Right renal cortex interstitium (tissue), 3 donors: ENCODE measurements at places on chromosomes 1 and 21. TPM values are rescaled to one million over a fixed set of nuclear protein-coding genes. Genes with fewer than 3 reads are reported as not detected.

DNA sequence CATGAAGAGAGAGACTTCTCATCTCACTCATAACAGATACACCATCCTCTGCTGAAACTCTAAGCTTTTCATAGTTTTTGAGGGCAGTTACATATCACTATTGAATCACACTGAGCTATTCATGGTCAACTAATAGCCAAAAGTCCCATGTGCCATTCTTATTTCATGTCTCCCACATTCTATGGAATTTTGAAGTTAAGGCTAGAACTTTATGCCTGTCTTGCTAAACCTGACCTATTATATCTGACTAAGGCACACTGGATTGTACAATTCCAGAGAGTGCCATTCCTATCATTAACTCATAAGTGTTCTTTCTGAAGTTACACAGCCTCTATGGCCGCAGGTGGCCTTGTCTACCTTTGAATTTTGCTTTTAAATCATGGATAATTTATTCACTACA lies 254.3 kb downstream of the PTPRC start:
- DNase-seq = no peak

DNA sequence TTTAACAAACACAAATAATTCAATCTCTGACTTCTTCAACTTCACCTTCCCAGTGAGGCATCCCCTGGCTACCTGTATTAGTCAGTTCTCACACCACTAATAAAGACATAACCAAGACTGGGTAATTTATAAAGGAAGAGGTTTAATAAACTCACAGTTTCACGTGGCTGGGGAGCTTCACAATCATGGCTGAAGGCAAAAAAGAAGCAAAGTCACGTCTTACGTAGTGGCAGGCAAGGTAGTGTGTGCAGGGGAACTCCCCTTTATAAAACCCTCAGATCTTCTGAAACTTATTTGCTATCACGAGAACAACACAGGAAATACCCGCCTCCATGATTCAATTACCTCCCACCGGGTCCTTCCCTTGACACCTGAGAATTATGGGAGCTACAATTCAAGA lies 478.5 kb downstream of the ADGRL2 start:
- DNase-seq = no peak

- peak; percentile 61 for DNase-seq
Observed at GRCh38 chr1:16498573-16499413, 15.3 kb downstream of the RNU1-1 start.

- DNase-seq = no peak
Observed at GRCh38 chr1:76379506-76379905, 305.0 kb downstream of the ST6GALNAC3 start.

DNA sequence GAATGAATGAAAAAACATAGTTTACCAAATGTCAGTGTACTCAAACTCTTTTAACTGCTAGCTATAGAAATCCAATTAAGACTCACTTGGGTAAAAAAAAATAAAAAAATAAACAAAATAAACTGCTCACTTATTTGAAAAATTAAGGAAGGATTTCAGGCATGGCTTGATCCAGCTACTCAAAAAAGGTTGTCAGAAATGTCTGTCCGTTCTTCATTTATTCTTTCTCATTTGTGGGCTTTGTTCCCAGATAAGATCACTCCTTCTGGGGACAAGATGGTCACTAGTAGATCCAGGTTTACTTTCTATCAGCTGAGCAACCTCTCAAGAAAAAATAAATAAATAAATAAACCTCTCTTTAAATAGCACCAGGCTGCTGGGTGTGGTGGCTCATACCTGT lies 26.1 kb upstream of the PAXBP1 start:
- no peak for DNase-seq

Gene IFI44L
- 7.1 TPM for polyA plus RNA-seq

Gene OR6K3
- 0.12 TPM for polyA plus RNA-seq

GRCh38 chr1:200150721-200151120 lies 123.2 kb downstream of the NR5A2 start:
- DNase-seq = no peak

DNA sequence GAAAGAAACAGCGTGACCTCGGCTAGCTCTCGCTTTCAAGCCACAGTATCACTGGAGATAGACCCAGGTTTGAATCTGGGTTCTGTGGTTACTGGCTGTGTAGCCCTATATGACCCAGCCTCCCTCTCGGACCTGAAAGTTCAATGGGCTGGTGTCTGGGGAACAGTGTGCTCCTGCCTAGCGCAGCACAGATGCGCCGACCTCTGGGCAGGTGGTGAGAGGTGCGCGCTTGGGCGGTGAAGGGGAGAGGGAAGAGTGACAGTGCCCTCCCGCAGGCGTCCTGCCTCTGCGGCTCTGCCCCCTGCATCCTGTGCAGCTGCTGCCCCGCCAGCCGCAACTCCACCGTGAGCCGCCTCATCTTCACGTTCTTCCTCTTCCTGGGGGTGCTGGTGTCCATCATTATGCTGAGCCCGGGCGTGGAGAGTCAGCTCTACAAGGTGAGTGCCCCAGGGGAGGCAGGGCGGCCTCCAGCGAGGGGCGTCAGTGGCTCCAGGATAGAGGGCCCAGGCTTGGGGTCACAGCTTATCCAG lies 10.5 kb downstream of the SERINC2 start:
- DNase-seq = no peak

Gene JUN
- polyA plus RNA-seq = 212 TPM

GRCh38 chr1:97314685-97315084 lies 593.1 kb downstream of the PTBP2 start:
- no peak for DNase-seq

GRCh38 chr1:29639156-29639736 lies 402.9 kb downstream of the PTPRU start:
- no peak for DNase-seq

DNA sequence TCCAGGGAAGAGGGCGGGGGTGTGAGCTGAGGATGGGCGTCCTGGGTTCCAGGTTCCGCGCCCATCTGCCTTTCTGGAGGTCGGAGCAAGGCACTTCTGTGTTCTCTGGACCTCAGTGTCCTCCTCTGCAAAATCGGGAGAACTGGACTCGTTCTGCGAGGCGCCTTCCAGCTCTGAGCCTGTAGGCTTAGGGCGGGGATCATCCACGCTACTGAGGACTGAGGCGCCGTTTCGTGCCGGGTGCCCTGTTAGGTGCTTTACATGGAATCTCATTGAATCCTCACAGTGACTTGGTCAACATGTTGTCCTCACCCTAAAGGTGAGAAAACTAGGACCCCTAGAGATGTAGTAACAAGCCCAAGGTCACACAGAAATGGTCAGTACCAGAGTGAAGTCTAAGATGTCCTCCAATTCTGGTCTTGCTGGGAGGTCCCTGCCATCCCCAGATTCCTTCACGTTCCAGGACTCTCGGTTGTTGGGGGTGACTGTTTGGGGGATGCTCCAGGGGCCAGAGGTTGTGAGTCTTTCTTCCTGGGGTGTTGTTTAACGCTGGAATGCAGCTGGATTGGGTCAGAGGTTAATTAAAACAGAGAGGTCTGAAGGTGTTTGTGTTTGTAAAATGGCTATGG lies 677 bp downstream of the PRKAA2 start:
- DNase-seq = no peak

DNA sequence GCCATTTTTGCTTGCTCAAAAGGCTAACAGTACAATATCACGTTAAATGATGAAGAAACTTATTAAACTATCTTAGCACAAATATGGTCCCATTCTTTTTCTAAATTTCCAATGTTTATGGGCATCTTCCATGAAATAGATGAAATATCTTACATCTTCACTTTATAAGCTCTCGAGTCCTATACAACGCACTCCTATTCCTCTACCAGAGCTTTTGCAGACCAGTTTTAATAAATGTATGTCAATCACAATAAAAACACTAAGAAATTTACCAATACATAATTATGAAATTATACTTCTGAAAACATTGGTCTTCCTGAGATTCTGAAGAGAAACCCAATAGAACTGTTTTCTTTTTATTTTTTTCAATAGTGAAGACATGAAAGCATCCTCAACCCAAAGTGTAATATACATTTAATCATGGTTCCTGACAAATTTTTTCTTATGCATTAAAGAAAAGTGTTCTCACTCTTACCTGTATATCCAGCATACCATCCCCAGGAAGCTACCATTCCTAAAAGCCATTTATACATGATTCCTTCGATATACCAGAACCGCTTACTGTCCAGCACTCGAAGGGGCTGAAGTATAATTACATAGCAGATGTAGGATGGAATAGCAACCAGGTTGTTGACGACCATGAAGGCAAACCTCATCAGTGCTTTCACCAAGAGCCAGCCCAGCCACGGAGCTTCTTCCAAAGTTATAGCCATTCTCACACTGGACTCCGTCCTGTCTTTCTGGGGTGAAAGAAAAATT lies 1.8 kb downstream of the LPGAT1 start:
- DNase-seq = peak; percentile 4

Gene HSF2BP
- 2.5 TPM for polyA plus RNA-seq

DNA sequence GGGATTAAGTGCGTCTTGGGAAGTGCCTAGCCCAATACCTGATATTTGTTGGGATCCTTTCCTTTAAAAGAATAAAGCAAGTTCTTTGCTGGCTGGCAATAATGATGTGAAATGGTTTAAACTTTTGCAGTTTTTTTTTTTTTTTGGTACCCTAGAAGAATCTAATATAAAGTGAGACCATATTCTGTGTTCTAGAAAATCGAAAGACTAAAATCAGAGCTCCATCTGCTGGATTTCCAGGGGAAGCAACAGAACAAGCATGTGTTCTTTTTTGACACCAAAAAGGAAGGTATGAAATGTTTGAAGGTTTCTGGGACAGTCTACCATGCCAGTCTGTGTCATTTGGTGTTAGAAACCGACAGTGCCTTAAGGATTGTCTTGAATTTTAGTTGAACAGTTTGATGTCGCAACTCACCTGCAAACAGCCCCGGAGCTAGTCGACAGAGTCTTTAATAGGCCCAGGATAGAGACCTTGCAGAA lies 6.4 kb downstream of the UTP11 start:
- DNase-seq = no peak

DNA sequence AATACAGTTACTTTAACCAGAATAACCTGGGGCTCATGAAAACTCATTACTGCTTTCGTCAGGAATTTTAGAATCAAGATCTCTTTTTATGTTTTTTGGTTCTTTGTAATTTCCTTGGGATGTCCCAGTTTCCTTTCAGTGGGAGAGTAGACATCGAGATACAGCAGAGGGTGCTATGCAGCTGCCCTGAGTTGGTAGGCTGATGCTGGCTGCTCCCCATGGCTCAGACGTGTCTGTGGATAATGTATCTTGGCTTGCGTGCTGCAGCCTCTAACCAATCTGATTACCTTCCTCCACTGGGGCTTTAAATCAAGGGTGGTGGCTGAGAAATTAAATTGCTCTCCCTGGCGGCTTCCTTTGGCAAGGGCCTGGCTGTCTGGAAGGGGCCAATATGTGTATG lies 253.7 kb downstream of the CACNA1E start:
- no peak for DNase-seq

GRCh38 chr1:58572690-58573089 lies 4.4 kb downstream of the TACSTD2 start:
- DNase-seq = no peak

DNA sequence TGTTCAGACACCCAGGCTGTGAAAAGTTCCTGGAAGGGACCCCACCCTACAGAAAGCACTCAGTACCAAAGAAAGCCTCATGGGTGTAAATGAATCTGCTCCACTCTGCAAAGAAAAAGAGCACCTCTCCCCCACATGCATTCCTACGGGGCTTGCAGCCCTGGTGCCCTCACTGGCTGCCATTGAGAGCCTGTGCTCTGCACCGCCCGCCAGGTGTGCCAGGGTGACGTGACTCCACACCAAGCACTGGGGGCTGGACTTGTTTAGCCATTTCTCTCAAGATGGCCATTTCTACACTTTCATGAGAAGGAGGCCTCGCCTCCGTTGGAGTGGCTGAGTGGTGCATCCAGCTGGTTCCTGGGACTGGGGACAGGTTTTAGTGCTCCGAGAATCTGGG lies 380.5 kb upstream of the VAMP3 start:
- DNase-seq = no peak

DNA sequence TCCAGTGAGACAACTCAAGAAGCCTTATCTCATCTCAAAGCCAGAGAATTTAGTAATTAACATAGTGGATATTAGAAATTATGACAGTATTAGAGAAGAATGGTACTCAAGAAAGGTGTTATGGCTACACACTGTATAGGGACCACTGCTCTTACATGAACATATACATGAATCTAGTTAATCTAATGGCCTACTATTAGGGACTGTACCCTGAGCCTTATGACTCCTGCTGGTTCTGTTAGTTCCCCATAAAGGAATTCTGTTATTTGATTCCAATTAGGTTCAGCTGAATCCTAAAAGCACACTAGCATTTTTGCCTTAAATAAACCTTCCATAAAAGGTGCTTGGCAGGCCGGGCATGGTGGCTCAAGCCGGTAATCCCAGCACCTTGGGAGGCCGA lies 39.7 kb downstream of the EGLN1 start:
- DNase-seq = no peak

Gene DEPDC1
- polyA plus RNA-seq = 15.7 TPM

DNA sequence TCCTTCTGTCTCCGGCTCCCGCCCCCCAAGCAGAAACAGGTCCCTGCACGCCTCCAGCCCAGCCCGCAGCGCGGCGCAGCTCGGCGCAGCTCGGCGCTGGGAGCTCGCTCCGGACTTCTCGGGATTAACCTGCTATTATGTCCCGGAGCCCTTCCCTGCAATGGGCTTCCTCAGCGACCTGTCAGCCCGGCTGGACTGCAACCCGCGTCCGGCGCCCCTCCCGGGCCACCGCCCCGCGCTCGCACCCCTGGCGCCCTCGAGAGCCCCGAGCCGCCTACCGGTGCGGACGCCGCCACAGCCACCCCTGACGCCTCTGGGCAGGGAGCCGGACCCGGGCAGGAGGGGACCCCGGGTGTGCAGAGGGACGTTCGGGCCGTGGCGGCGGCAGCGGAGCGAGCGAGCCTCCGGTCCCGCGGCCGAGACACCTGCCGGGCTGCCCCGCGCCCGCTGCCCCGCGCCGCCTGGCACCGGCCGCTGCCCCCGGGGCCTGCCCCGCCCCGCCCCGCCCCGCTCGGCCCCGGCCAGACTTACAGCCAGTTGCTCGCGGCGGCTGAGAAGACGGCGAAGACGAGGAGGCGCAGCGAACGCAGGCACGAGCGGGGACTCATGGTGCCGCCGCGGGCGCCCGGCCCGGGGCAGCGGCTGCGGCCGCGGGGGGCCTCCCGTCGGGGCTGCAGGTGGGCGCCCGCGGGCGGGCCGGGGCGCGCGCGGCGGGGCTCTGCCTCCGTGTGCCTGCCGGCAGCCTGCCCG lies 407 bp downstream of the WNT4 start:
- DNase-seq = no peak

GRCh38 chr1:30685796-30686165 lies 37.6 kb downstream of the MATN1 start:
- DNase-seq = no peak

DNA sequence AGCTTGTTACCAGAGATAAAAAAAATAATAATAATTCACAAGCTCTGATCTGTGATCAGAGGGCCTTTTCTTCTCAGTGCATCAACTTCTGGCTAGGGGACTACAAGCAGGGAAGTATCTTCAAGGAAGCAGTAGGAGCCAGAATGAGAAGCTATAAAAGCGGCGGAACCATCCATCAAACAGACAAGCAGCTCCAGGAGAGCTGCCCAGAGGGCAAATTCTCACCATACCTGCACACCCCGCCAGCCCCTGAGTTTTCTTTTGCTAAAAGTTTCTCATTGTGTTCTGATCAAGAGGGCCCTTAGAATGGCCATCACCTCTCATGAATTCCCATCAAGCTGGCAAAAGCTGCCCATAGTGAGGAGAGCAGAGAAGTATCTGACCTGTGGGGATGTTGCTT lies 99.4 kb downstream of the SMYD2 start:
- DNase-seq = no peak

- no peak for DNase-seq
Observed at GRCh38 chr1:14894811-14895560, 258.6 kb upstream of the TMEM51 start.
